ENCODE measurements at places on chromosomes 5 and 9.

DNA sequence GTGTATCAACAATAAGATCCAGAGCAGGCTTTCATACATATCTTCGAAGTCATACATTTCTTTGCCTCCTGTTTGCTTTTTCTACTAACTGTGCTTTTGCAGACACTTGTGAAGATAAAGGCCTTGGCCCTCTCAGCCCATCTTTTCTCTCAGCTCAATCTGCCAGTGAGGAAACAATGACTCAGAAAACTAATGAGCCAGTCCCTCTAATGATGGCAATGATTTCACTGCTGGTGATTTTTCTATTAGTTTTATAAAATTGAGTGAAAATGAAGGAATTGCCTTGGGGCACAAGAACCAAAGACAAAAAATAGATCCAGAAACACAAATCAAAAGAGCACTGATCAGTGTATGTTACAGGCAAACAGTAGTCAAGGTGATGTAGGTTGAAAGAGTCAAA, 167.7 kb upstream of the PPP2R2B start:
- no peak for DNase-seq

- no peak for DNase-seq
Measured at GRCh38 chr9:127039492-127039891, 82.9 kb downstream of the ANGPTL2 start.

DNA sequence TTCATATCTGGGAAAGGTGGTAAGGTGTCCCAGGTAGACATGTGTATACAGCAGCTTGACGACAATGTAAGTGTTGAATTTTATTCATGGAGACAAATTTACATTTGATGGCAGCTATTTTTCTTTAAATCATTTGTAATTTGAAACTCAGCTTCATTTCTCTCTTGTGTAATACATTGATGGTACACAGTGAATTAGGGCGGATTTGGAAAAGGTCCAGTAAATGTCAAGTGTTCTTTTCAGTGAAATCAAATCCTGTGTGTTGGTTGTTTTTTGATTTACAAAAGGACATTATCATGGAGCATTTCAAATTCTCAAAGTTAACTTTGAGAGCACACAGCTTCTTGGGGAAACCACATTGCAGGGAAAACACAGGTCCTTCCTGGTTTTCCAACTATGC, 30.0 kb upstream of the PCSK1 start:
- DNase-seq: no peak

DNA sequence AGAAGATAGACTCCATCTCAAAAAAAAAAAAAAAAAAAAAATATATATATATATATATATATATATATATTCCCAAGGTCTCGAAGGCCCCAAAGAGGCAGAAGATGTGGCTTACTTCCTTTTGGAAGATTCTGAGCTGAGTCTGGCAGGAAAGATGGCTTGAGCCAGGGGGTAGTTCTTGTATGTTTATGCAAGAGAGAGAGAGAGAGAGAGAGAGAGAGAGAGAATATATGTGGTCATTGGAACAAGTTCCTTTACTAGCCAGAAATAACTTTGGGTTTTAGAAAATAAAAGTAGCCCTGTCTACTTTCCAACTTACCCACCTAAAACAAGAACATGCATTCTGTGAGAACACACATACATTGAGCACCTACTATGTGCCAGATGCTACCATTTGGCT, 17.6 kb downstream of the NCS1 start:
- DNase-seq: no peak

GRCh38 chr5:98784411-98784810, 10.9 kb downstream of the RGMB start:
- no peak for DNase-seq

- DNase-seq: no peak
Measured at GRCh38 chr5:104821606-104822005, 1259.0 kb upstream of the NUDT12 start.

DNA sequence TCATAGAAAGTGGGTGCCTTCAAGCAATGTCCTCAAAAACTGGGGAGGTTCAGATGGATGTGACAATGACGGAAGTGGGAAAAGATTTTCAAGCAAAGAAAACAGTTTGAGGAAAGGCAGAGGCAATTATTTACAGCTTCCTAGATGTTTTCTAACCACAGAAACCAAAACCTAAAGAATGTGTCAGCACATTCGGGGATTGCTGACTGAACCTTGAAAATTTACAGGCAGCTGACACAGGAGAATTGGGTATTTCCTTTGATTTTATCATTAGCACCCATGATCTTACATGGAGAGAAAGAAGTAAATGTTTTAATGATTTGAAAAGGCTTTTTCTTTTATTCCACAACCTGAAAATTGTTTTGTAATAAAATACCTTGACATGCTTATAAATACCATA, 369.0 kb downstream of the ACTL7B start:
- no peak for DNase-seq

- DNase-seq: no peak
Measured at GRCh38 chr5:84292788-84293653, 91.7 kb downstream of the EDIL3 start.

- DNase-seq: no peak
Measured at GRCh38 chr9:133225171-133226011, 16.3 kb upstream of the OBP2B start.

DNA sequence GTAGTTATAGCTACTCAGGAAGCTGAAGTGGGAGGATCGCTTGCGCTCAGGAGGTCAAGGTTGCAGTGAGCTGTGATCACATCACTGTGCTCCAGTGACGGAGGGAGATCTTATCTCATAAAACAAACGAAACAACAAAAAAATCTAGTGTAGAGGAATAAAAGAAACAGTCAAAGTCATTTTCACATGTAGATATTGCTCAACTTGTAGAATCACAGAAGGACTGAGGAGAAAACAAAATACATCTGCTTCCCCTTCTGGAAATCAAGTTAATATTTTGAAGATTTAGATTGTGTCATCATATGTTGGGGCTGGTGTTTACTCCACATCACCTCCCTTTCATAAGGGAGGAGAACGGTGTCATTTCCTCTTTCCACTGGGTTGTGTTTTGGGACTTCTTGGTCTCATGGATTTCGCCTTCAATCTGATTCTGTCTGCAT, 8.2 kb upstream of the SLC46A2 start:
- peak; percentile 39 for DNase-seq

- no peak for DNase-seq
Measured at GRCh38 chr9:108434036-108434435, 421.8 kb downstream of the ACTL7B start.

DNA sequence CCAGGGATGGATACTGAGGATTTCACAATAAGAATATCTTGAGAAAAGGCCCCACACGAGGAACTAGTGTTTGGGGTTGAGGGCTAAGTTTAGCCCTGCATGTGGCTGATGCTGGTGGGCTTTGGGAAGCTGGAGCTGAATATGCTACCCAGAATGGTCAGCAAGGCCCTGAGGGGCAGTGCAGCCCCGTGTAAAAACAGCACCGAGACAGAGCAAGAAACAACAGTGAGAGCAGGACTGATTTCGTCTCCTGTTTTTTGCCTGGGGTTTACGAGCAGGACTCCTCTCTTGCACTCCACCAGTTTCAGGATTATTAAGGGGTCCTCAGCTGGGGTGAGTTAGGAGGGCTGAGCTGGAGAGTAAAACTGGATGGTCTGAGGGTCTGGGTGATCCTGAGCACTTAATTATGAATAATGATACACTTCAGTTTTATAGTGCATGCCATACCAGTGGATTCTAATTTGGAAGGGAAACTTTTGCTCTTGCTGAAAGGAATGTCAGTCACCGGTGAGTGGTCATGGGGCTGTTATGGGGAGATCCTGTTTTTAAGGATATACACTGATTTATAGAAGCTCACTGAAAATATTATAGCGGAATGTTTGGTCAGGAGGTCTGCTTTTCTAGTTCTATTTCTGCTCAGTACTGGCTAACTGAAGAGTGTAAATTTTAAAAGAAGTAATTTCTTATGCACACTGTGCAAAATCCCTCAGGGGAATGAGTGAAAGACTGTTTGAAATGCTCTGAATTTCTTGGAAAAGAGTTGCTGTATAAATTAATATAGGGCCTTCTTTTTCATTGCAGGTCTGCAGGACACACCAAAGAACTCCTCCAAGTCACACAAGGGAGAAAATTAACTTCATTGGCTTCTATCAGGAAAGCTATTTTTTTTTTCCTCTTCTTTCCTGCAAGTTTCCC, 42.7 kb upstream of the NFIB start:
- DNase-seq: peak; percentile 63

GRCh38 chr9:8114826-8115225, 315.2 kb upstream of the DMAC1 start:
- DNase-seq: no peak

GRCh38 chr5:36655161-36655560, 48.8 kb downstream of the SLC1A3 start:
- DNase-seq: no peak

DNA sequence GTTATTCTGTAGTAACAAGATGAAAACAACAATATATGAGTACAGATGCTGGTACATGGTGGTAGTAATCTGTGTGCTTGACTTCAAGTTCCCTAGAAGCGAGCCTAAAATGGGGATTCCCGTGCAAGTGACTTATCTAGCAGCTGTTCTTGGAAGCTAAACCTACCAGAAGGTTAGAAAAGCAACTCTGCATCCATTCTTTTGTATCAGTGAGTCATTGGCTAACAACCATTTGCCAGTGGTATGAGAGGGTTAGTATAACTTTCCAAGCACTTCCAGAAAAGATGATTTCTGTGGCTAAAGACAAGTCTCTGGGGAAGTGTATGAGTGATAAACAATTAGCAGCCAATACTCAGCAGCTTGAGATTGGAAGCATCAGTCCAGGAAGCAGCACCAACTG, 787.7 kb upstream of the CDH6 start:
- no peak for DNase-seq

- DNase-seq: peak; percentile 95
Measured at GRCh38 chr5:125043781-125044391, 297.4 kb upstream of the ZNF608 start.

- DNase-seq: peak; percentile 20
Measured at GRCh38 chr9:6686396-6686795, 40.9 kb upstream of the GLDC start.

- peak; percentile 54 for DNase-seq
Measured at GRCh38 chr5:177447066-177447610, 524 bp downstream of the PRR7 start.

Data from lung microvascular endothelial cell (primary cell).